ENCODE measurements at places on chromosomes 16 and 17. TPM values are rescaled to one million over a fixed set of nuclear protein-coding genes. Genes with fewer than 3 reads are reported as not detected.

The C17orf50 gene
- total RNA-seq = not detected

The CHD9NB gene
- not detected for total RNA-seq

The PARD6A gene
- total RNA-seq = 6.2 TPM

The AIPL1 gene
- not detected for total RNA-seq

The SLC12A3 gene
- not detected for total RNA-seq

The SLC7A5 gene
- 111 TPM for total RNA-seq

The STH gene
- not detected for total RNA-seq

The TUBG1 gene
- 8.2 TPM for total RNA-seq

The CLEC18A gene
- total RNA-seq = 2.9 TPM

The SMIM22 gene
- total RNA-seq = not detected

The IL17C gene
- 1.2 TPM for total RNA-seq

DNA sequence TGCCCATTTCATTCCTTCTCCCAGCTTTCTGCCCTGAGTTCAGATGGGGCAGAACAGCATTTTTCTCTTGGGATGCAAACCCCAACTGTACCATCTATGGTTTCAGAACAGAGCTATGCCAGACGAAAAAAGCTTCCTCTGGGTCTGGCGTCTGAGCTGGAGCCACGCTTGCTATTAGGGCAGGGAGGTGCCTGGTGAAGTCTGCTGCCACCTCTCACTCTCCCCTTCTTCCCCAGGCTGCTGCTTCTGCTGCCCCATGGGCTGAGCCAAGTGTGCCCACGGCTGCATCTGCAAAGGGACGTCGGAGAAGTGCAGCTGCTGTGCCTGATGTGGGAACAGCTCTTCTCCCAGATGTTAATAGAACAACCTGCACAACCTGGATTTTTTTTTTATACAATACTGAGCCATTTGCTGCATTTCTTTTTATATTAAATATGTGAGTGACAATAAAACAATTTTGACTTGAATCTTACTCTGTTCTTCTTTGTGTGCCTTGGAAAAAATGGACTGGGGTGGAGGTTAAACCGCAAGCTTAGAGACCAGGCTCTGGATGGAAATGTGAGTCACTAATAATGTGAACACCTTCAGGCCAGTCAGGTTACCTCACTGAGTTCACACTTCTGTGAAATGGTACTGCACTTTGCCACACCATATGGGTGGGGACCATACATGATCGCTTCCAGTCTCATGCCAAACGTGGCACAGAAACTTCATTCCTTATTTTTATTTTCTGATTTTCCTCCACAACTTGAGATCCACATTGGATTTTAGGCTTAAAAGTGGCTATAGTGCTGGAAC lies 1.7 kb upstream of the MT1A start:
- DNase-seq = no peak

DNA sequence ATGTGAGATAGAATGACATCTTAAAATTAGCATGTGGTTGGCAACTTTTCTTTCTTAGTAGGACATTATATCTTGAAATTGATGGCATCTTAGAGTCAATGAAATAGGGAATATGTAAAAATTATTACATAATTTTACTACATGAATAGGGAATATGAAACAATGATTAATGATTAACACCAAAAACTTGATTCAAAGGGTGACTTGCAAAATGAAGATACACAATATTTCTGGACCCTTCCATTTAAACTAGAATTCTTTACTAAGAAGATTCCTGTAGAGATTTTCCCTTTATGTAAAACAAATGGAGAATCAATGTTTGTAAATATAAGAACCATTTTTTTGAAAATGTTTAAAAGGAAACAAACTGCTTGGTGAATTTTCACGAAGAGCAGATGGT lies 3.4 kb downstream of the MRTFB start:
- DNase-seq = no peak

DNA sequence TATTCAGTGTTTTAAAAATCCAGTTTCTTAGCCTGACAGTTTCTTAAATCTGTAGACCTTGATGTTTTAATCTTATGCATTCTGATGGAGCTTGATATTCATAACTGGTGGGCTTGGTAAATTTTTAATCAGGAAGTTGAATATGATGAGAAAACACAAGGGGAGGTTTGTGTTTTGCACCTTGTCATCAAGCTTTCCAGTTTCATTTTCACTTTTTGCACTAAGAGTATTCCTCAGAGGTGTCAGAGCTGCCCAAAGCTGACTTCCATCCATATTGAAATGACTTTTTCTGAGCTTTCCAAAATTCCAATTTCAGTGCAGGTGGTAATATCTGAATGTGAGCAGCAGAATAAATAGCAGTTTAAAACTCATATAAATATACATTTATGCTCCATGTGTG lies 555.0 kb upstream of the RBFOX1 start:
- DNase-seq = no peak

DNA sequence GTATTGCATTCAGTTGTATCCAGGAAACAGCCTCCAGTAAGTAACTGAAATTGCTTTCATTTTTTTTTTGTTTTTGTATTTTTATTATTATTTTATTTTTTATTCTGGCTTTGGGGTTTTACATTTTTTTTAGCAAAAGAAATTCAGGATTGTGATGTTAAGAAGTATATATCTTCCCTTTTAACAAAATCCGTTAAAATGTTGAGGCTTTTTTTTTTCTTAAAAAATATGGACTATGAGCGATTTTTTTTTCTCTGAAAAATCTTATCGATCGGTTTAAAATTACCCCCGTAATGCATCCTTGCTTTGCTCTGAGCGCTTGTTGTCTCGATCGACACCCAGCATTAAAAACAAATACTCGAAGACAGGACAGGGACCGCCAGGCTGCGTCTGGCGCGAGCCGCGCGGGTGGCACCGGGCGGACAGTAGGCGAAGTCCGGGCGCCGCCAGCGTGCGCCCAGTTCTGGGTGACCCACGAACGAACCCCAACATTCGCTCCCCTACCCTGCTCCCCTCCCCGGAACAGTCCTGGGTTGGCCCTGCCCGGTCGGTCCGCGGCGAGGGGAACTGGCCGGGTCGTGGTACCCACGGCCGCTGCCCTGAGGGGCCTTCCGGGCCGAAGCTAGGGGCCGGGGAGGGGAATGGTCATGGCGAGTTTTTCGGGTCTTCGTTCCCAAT lies 482 bp downstream of the BAHCC1 start:
- no peak for DNase-seq

DNA sequence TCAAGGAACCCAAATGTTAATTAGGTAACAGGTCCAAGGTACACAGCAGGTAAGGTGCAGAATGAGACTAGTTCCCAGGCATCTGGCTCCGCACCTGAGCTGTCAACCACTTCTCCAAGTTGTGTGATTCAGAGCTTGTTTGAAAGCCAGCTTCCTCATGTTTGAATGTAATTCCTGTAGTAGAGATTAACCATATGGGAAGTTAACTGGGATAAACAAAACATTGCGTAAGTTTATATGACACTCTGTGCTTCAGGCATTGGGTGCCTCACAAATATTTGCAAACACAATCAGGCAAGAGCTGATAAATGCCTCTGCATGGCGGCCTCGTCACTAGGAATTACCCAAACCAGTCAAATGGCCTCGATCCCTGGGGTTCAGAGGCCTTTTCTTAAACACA lies 27.9 kb upstream of the CPHXL start:
- DNase-seq = no peak

- DNase-seq = no peak
These were observed 95.6 kb downstream of the PRKCA start for GRCh38 chr17:66398059-66398458.

DNA sequence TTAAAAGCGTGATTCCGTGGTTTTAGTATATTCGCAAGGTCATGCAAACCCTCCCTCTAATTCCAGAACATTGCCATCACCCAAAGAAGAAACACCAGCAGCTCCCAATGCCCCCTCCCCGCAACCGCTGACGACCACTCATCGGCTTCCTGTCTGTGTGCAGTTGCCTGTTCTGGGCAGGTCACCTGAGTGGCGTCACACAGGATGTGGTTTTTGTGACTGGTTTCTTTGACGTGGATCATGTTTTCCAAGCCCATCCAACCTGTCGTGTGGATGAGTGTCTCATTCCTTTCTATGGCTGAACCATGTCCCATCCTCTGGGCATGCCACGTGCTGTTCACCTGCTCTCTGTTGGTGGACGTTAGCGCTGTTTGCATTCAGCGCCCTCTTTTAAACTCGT lies 8.2 kb upstream of the ATP2C2 start:
- DNase-seq = peak; percentile 13

DNA sequence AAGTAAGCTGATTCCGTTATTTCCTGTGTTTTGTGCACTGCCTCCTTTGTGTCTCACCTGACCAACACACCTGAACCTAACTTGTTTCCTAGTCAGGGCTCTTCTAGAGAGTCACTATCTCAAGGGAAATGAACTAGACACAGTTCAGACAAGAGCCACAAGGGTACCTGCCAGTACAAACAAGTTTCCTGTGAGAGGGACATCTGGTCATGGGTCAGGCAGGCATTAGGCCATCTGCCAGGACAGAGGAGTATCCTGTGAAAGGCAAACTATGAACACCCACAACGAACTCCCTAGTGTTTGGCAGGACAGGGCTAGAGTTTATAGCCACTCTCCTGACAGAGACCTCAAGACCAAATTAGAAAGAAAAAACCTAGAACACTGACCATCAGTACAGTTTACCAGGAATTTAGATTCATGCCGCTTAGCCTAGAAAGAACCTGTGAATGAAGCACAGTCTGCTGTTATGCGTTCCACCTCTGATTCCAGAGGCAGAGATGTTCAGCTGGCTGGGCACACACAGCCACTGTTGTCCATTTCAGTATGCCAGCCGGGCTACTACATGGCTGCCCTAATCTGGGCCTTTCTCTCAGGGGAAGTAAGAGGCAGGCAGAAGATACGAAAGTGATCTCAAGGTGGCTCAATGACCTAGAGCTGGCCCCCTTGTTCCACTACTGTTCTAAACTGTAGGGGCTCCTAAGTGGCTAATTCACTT lies 20.7 kb upstream of the GLG1 start:
- peak; percentile 20 for DNase-seq

DNA sequence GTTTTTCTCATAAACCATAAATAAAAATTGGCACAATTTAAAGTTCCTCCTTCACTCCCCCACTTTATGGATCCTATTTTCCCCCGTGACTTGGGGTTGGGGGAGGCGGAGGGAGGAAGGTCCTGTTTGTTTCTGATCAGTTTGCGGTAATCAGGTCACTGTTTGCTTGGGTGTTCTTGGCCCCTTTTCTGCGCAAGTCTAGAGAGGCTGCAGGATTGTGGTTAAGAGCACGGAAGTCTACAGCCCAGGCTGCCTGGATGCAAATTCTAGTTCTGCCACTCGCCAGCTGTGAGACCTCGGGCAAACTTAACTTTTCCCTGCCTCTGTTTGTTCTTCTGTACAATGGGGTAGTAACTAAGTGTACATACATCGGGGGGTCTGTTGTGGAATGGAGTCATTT lies 12.1 kb downstream of the ATP2C2 start:
- DNase-seq = no peak

GRCh38 chr16:68921637-68922036 lies 78.3 kb downstream of the TANGO6 start:
- DNase-seq = no peak

GRCh38 chr16:86906623-86907022 lies 328.3 kb downstream of the FOXL1 start:
- no peak for DNase-seq

DNA sequence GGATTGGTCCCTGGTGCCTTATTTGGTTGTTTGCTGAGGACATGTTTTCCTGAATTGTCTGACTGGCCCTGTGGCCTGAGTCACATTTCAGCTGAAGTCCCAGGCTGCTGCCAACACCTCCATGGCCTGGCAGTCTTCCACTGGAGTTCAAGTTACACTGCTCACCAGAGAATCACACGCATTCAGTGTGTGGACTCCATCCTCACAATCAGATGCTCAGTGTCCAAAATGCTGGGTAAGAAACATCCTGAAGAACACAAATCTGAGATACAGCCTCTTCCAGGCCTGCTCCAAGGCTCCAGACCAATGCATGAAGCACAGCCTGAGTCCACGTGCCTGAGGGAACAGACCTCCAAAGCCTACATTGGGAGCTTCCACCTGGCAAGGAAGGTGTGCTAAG lies 19.2 kb downstream of the CD300LB start:
- no peak for DNase-seq

DNA sequence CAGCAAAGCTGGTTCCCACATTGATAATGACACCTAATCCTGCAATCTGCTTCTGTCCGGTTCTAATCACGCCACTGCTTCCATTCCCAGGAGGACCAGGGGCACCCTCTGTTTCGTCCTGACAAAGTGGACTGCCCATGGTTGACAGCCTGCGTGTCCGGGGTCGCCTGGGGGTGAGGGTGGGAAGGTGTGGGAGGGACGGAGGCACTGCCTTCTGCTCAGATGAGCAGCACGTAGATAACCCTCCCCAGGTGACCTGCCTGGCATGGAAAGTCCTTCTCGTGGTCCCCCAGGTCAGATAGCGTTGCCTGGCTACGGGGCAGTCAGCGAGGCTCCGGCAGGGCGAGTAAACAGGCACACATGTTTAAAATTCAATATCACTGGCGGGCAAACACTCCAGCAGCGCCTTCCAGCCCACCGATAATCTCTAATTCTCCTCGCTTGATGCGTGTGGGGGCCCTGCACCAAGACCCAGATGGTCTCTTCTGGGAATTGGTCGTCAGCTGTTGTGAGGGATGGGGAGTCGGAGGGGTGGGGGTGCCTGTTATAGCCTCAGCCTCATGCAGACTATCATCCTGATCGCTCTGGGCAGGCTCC lies 132.2 kb downstream of the RAP1GAP2 start:
- DNase-seq = no peak

DNA sequence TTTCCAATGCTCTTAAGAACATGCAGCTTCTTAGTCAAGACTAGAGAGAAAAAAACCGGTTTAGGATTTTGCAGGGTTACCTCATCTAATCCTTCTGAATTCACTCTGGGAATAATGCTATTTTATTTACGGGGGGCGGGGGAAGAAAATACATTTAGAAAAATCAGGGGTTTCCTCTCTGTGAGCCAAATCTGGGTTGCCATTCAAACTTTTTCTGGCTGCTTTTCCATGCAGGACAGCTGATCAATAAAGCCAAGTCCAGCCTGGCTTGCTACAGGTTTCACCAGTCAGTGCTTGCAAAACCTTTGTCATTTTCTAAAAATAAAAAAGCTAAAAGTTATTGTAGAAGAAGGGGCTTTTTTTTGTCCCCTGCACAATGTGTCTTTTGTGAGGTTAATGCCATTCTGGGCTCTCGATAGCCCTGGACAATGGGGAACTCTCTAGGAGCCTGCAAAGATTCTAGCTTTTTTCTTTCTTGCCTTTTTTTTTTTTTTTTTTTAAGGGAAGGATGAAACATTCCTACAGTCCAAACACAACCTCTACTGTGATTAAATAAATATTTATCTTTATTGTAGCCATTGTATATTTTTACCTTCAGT lies 13.1 kb upstream of the ZFHX3 start:
- DNase-seq = no peak

DNA sequence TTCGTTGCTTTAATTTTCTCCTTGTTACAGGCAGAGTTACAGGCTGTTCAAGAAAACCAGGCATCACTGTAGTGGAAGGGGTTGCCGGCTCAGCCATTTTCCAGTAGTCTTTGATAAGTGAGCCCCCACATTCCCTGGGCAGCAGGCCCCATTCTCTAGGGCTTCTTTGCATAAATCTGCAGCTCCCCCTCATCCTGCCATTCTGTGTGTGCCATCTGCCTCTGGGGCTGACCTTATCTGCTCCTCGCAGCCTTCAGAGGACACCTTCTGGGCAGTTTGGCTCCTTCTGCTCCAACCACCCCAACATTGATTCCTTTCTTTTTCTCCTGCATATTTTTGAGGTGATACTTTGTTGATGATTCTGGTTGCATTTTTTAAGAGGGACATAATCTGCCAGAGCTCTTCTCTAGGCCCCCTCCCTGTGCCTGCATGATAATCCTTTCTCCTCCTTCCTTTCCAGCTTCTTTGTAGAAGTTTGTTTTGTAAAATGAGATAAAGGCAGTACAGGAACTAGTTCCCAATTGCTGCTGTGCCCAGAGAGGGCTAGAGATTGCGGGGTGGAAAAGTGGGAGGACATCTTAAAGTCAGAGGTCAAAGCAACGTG lies 17.1 kb downstream of the RND2 start:
- no peak for DNase-seq

- no peak for DNase-seq
These were observed 57.9 kb upstream of the BCO1 start for GRCh38 chr16:81180578-81180977.
